Activated CD4-positive, alpha-beta T cell treated with anti-CD3 and anti-CD28 coated beads for 4 hours (primary cell): ENCODE measurements at places on chromosomes 4 and X.

- DNase-seq, result no peak
Measured at GRCh38 chrX:54747733-54748393, 50.2 kb downstream of the ITIH6 start.

DNA sequence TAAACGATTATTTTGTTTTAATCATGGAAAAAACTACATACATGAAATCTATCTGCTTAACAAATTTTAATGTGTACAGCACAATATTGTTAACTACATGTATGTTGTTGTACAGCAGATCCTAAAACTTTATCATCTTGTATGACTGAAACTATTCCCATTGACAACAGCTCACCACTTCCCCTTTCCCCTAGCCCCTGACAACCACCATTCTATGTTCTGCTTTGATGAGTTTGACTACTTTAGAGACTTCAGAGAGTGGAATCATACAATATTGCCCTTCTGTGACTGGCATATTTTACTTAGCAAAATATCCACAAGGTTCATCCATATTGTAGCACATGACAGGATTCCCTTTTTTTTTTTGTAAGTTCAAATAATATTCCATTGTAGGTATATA lies 185.9 kb downstream of the CFAP299 start:
- DNase-seq, result no peak

- peak; percentile 33 for DNase-seq
Measured at GRCh38 chr4:15755321-15756155, 22.6 kb upstream of the CD38 start.

GRCh38 chr4:110610940-110611831 lies 11.7 kb downstream of the PITX2 start:
- DNase-seq, result no peak

DNA sequence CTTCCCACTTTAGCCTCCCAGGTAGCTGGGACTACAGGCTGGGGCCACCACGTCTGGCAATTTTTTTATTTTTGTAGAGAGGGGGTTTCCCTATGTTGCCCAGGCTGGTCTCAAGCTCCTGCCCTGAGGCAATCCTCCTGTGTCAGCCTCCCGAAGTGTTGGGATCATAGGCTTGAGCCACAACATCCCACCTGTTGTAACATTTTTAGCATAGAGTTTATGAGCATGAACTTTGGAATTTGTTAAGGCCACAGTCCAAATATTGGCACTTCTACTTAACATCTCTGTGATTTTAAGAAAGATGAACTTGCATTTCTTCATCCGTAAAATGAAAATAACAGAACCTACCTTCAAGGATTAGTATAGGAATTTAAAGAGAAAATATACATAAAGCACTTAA lies 445.6 kb downstream of the IQCM start:
- no peak for DNase-seq
